NCI-H748 treated with DMSO at 0.1 percent for 48 hours (cell line): ENCODE measurements at places on chromosomes 16 and 17.

GRCh38 chr16:73289232-73289631 lies 241.3 kb upstream of the ZFHX3 start:
- no peak for DNase-seq

GRCh38 chr17:27896701-27897100 lies 3.5 kb upstream of the LYRM9 start:
- DNase-seq = no peak

DNA sequence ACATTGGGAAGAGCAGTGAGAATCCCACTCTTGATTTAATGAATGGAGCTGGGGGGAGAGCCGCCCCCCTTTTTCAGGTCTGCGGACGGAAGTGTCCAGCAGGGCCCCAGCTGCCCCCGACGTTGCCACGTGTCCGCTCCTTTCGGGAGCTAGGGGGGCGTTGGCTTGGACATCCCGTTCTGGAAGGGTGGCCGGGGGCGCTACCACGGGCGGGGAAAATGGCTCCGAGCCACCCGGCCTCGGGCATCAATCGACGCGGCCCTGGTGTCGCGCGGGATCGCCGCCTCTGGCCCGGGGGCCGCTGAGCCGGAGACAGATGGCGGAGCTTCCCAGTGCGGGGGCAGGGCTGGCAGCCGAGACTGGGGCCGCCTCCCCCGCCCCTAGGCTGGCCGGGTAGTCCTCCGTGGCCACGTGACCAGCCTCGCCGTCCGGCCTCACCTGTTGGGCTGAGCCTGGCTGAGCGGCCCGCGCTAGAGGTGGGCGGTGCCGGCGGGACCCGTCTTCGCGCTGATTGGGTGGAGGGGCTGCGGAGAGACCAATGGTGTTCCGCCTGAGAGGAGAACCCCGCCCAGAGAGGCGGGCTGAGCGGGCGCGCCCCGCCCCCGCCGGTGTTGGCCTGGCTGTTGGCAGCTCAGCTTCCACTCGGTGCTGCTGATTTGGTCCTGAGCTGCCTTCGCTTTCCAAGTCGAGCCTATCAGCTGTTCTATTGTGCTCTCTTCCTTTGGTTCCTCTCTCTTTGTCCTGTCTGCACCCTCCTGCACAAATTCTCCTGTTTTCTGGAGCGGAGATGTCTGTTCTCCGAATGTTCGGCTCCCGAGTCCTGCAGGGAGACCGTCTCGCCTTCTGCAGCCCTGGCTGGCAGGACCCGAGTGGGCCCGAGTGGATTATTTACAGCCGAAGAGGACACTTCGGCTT lies 8.3 kb downstream of the HS3ST3B1 start:
- peak; percentile 70 for DNase-seq

DNA sequence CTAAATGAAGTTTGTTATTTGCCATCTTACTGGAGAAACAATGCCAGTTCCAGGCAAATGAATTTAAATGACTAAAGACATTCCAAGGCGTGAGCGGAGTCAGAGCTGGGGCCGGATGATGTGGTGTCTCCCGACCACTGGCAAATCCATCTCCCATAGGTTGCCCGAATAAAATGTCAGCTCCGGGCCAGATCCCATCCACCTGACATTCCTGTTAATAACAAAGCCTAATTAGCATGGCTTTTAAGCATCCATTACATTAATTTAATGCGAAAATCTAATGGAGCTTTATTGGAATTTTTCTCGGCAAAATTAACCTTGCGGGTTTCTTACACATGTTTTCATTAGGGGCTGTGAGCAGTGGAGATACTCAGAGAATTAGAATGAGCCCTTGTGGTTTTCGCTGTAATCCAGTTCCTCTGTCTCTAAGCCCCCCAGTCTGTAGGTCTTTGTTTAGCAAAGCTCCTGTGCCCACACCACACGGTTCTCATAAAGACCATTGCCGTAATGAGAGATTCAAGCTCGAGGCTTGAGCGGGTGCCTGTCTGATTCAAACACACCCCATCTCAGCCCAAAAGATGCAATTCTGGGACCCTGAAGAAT lies 123.3 kb downstream of the CCT6B start:
- no peak for DNase-seq

DNA sequence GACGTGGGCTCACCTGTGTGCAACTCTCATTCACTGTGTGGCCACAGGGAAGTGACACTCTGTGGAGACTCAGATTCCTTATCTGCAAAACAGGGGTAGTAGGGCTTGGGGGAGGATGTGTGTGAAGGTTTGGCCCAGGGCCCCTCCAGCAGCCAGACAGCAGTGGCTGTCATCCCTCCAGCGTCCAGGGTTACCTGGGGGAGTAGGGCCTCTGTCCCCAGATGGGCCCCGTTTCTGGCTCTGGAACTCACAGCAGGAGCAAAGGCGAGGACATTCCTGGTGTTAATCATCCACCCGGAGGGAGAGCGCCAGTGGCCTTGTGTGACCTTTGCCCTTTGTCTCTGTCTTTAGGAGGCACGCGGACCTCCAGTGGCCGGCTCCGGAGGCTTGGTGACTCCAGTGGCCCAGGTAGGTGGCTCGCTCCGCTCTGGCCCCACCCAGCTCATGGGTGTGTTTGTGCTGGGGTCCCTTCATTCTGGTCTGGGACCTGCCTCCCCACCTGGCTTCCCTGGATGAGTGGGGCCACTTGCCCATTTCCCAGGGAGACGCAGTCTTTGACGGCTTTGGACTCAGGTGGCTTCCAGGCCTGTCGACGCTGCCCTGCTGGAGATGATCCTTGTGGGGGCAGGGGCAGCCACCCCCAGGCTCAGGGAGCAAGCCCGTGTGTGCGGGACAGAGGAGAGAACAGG lies 166.2 kb downstream of the SEC14L1 start:
- no peak for DNase-seq
